Prostate gland (tissue), 2 donors: ENCODE measurements at places on chromosomes 16 and 17.

DNA sequence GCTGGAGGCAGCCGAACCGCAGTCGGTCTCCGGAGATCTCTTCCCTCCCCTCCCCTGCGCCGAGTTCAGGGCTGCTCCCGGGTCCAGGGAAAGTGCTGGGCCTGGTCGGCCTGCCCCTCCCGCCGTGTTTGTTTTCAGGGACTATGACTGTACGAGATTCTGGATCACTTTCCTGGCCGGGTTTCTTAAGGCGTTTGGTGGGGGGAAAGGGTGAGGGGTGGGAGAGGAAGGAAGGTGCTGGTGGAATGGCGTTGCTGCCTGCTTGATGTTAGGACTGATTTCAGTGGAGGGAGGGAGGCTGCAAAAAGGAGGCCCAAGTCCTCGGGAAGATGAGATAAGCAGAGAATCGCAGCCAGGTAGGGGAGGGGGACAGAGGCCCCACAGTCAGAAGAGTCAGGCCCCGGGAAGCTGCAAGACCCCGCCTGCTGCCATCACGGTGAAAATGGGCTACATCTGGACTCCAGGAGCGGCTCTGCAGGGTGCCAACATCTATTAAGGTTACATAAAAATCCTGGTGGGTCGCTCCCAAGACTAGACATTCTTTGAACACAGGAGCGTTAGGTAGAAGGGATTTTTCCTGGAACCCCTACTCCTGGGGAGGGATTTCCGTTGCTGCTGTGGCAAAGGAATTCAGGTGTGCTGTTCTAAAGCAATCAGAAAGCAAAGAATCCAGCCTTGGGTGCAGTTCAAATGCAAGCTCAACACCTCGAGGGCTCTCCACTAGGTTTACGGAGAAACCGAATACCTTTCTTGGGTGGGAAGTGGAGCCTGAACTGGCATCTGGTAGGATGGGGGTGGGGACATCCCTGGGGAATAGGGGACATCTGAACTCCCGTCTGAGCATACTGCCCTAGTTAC, 1.2 kb downstream of the ARHGAP44 start:
- H3K27me3 ChIP-seq, result no peaks in the 10 kb centered on the region
- H3K4me1 ChIP-seq, result no peaks in the 10 kb centered on the region
- H3K36me3 ChIP-seq, result no peaks in the 10 kb centered on the region
- peak overlapping the region; percentile 72 for H3K4me3 ChIP-seq

- peak; percentile 53 for DNase-seq
- H3K27ac ChIP-seq, result peak within 1 kb of the TSS; percentile 87
- H3K4me1 ChIP-seq, result peaks cover 8% of the 10 kb centered on the region
These were observed at the start of gene NHERF2 for GRCh38 chr16:2026461-2027023. NHERF2 (plus strand) TSS chr16:2026902; CDS start chr16:2027006, 104 bp downstream.

DNA sequence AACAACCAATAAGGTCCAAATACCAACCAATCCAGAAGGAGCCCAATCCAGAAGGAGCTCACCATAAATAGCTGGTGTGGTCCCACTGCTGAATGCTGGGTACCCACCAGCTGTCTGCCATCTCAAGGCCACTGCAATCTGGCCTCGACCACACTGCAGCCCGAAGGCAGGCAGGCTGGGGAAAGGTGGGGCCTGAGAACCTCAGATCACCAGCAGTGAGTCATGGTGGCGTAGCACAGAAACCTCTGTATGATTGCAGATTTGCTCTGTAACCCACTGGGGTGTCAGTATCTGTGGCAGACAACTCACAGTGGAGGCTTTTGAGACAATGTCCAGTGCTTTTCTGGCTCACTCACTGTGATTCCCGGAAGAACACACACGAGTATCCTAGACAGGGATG, 14.7 kb upstream of the CMTR2 start:
- no peak for DNase-seq
- no peak overlapping the region for H3K27ac ChIP-seq
- H3K4me1 ChIP-seq, result no peaks in the 10 kb centered on the region

DNA sequence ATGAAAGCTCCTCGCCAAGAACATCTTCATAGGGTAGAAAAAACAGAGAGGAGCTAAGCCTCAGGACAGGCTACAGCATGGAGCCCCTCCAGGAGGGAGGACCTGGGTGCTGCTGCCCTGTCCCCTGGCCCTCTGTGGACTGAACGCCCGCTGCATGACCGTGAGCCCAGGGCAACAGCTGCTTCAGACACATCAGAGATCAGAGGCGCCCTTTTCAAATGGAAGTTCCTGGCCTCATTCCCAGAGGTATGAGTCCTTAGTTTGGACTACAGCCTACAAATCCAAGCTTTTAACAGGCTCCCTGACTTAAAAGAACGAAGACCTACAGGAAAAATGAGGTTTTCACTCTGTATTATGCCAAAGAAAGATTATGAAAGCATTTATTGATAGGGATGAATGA, 48.5 kb downstream of the ZNF18 start:
- H3K27me3 ChIP-seq, result no peaks in the 10 kb centered on the region
- DNase-seq, result peak; percentile 18
- no peak overlapping the region for H3K4me3 ChIP-seq
- no peaks in the 10 kb centered on the region for H3K4me1 ChIP-seq

DNA sequence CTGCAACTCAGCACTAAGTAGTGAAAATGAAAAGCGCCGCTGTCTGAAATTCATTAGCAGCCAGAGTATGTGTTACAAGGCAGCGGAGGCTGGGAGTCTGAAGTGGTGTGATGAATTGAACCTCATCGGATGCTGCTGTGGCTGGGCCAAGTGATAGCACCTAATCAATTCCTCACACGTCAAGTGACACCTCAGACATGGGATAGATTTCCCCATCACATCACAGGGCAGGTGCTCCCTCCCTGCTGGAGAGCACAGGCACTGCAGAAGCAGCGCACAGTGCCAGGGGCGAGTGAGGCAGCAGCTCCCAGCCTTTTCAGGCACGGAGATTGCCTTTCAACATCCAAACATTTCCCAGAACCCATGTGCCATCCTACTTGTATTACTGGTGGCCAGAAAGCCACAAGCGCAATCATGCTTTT, 32.2 kb downstream of the DRC3 start:
- H3K4me1 ChIP-seq, result no peaks in the 10 kb centered on the region
- H3K4me3 ChIP-seq, result no peak overlapping the region
- H3K27me3 ChIP-seq, result no peaks in the 10 kb centered on the region

GRCh38 chr16:66399031-66399430, 28.1 kb upstream of the BEAN1 start:
- H3K27ac ChIP-seq, result no peak overlapping the region
- H3K36me3 ChIP-seq, result no peaks in the 10 kb centered on the region
- no peak overlapping the region for H3K4me3 ChIP-seq
- H3K27me3 ChIP-seq, result no peaks in the 10 kb centered on the region
- no peak for DNase-seq

GRCh38 chr16:80147026-80147655, 393.7 kb upstream of the DYNLRB2 start:
- H3K4me3 ChIP-seq, result no peak overlapping the region
- no peak for DNase-seq
- H3K4me1 ChIP-seq, result no peaks in the 10 kb centered on the region
- H3K27me3 ChIP-seq, result no peaks in the 10 kb centered on the region

GRCh38 chr17:39208893-39209292, 8.8 kb downstream of the RPL19 start:
- no peaks in the 10 kb centered on the region for H3K27me3 ChIP-seq
- no peak for DNase-seq
- H3K4me3 ChIP-seq, result no peak overlapping the region
- H3K4me1 ChIP-seq, result peaks cover 17% of the 10 kb centered on the region
- peak overlapping the region; percentile 59 for H3K27ac ChIP-seq

DNA sequence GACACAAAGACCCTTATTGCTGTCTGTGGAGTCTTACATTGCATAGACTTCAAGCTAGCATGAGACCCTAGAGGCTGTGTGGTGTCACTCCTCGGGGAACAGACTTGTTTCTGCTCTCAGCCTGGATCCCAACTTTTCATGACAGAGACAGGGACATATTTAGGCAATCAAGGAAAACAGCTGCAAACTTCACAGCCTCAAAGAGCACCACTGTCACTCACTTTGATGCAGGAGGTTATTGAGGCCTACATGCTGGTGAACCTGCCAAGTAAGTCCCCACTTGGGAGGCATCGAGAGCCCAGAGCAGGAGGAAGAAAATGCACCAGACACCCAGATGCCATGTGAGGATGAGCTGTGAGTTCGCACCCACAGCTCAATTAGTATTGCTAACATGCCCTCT, 10.3 kb downstream of the CBLN1 start:
- no peak for DNase-seq
- no peaks in the 10 kb centered on the region for H3K36me3 ChIP-seq
- H3K27ac ChIP-seq, result no peak overlapping the region
- no peaks in the 10 kb centered on the region for H3K4me1 ChIP-seq
- H3K4me3 ChIP-seq, result no peak overlapping the region

DNA sequence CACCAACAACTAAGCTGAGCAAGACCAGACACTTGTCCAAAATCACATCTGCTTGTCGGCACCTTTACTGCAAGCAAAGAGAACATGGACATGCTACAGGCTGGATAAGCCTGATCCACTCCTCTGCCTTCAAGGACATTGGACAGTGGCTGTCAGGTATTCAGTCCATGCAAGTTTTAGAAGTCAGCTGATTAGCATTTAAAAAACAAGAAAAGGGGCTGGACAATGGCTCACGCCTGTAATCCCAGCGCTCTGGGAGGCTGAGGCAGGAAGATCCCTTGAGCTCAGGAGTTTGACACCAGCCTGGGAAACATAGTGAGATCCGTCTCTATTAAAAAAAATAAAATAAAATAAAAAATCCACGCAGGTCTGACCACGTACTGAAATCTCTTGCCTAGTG, 20.3 kb downstream of the PARN start:
- no peaks in the 10 kb centered on the region for H3K4me1 ChIP-seq
- H3K27me3 ChIP-seq, result no peaks in the 10 kb centered on the region
- peaks cover 7% of the 10 kb centered on the region for H3K36me3 ChIP-seq
- no peak overlapping the region for H3K27ac ChIP-seq
- H3K4me3 ChIP-seq, result no peak overlapping the region

- no peak for DNase-seq
- no peaks in the 10 kb centered on the region for H3K36me3 ChIP-seq
- no peaks in the 10 kb centered on the region for H3K4me1 ChIP-seq
- no peaks in the 10 kb centered on the region for H3K27me3 ChIP-seq
These were observed 32.8 kb upstream of the METRNL start for GRCh38 chr17:83046448-83047181.

DNA sequence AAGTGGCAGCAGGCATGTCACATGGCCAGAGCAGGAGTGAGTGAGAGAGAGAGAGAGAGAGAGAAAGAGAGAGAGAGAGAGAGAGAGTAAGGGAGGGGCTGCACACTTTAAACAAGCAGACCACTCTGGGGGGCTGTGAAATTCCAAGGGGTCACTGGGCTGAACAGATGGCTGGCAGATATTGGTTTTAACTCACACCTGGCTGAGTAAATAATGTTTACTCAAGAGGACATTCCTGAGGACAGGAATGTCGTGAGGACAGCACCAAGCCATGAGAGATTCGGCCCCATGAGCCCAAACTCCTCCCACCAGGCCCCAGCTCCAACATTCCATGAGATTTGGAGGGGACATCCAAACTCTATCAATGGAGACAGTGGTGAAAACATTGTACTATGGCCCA, 269.7 kb downstream of the CBLN1 start:
- H3K4me1 ChIP-seq, result no peaks in the 10 kb centered on the region
- no peaks in the 10 kb centered on the region for H3K27me3 ChIP-seq

- H3K4me3 ChIP-seq, result no peak overlapping the region
- no peaks in the 10 kb centered on the region for H3K27me3 ChIP-seq
- H3K36me3 ChIP-seq, result no peaks in the 10 kb centered on the region
- no peak overlapping the region for H3K27ac ChIP-seq
These were observed 165.1 kb downstream of the ABCC12 start for GRCh38 chr16:47990676-47991075.

- no peak overlapping the region for H3K27ac ChIP-seq
- no peak overlapping the region for H3K4me3 ChIP-seq
- no peak for DNase-seq
- H3K36me3 ChIP-seq, result peaks cover 1% of the 10 kb centered on the region
- H3K27me3 ChIP-seq, result no peaks in the 10 kb centered on the region
These were observed 31.1 kb downstream of the SGSM2 start for GRCh38 chr17:2368359-2368758.
